PC-3 (cell line): ENCODE measurements at places on chromosomes 1 and 21. TPM values are rescaled to one million over a fixed set of nuclear protein-coding genes. Genes with fewer than 3 reads are reported as not detected.

DNA sequence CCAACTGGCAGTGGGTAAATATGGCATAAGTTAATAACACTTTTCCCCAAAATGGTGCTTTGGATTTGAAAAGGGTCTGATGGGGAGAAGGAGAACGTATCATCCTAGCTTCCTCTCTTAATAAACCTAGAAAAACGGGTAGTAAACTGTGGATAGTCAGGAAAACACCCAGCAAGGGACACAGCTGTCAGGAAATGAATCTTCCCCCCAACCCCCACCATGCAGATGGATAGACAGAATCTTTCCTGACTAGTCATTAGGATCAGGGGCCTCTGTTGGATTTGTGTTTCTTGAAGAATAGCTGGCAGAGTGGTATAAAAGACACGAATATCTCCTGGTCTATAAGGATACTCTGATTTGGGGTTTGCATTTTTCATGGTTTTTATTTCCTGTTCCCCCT lies 22.5 kb upstream of the LAX1 start:
- no peak for DNase-seq

DNA sequence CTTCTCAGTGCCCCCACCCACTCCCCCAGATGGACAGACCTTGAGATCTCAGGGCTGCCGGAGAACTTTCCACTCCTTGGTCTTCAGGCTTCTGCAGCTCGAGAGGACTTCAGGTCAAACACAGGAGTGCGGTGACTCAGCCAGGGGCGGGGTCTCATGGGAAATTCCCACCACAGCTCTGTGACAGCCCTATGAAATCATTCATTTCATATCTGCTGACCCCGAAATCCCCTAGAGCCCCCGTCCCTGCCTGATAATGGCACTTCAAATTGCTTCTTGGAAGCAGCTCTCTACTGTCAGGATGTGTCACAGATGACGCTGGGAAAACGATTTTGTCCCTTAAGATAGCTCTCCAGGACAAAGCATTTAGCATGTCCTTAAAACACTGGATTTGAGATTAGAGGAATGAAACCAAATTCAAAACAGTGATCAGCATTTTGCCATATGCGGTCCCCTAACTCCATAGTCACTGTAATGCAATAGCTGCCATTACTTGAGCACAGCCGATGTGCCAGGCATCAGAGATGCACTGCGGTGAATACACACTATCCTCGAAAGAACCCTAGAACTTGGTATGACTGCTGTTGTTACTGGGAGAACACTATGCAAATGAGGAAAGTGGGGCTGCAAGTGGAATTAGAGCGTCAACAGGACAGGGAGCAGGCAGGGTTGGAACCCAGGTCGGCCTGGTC lies at the start of gene TNFRSF9:
Gene TNFRSF9 (minus strand): TSS at position 95 of the 692 bp plus-strand sequence. CDS start 845 bp downstream, outside the sequence.
- peak; percentile 38 for DNase-seq

- DNase-seq, result no peak
Measured at GRCh38 chr1:204150702-204151551, 917 bp downstream of the ETNK2 start.

DNA sequence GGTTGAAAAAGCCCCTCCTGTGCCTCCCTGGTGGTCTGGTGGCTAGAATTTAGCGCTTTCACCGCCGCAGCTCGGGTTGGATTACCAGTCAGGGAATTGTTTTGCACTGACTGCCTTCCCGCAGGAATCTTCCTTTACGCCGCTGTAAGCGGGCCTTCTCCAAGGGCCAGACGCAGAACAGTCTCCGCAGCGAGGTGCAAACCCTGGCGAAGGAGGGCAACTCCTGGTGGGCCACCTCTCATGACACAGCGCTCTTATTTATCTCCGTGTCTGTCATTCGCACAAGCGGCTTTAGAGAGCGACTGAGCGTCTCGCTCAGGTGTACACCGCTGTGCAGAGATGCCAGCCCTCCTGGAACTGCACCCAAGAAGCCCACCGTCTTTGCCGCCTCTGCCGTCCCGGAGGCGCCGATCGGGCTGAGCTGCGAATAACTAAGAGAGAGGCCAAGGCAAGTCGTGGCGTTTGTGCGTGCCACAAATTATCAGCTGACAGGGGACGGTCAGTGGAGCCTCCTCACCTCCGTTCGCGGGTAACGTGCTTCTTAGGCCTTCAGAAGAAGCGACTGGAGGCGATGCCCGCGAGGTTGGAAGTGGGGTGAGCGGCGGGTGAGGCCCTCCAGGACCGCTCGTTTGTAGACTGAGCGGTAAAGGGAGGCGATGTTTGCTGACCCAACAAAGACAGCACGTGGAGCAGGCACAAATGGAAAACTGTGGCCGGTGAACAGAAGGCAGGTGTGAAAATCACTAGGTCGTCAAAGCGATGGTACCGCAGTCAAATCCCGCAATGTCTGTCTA lies 93.5 kb downstream of the PRKAB2 start:
- no peak for DNase-seq

DNA sequence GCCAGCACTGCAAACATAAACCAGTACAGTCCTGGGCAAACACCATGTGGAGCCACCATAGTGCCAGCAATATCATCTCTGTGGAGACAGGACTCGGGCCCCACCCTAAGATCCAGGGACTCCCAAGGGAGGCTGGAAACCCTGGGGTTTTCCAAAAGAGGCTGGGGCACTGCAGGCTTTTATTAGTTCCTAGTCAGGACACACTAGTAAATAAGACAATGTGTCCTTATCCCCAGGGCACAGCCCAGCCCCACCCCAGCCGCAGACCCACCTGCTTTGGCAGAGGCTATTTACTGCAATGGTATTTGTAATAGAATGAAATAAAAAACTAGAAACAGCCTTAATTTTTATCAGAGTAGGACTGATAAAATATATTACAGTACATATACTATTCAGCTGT lies 486 bp upstream of the GJB3 start:
- DNase-seq, result peak; percentile 34

- no peak for DNase-seq
Measured at GRCh38 chr1:56278061-56278460, 301.3 kb downstream of the PLPP3 start.

GRCh38 chr1:38953433-38953860 lies 11.8 kb upstream of the RHBDL2 start:
- peak; percentile 44 for DNase-seq

The PRR9 gene
- total RNA-seq, result not detected in 2 replicates

The GUCA2B gene
- not detected in 2 replicates for total RNA-seq

The CYP2J2 gene
- total RNA-seq, result 0.44 and 0.75 TPM in 2 replicates

The PYGO2 gene
- 41.7 and 43.3 TPM in 2 replicates for total RNA-seq

The ADAR gene
- 129 and 136 TPM in 2 replicates for total RNA-seq
